ENCODE measurements at places on chromosomes 12 and 14.
A peak's percentile ranks its signal among the peaks of the same experiment; 100 is the strongest.

- DNase-seq, result no peak
Measured at GRCh38 chr12:24798335-24798734, 150.6 kb downstream of the BCAT1 start.

- no peak for DNase-seq
Measured at GRCh38 chr14:101194373-101195308, 291.1 kb upstream of the RTL1 start.

GRCh38 chr14:95545515-95546168 lies 10.8 kb downstream of the GLRX5 start:
- no peak for DNase-seq

DNA sequence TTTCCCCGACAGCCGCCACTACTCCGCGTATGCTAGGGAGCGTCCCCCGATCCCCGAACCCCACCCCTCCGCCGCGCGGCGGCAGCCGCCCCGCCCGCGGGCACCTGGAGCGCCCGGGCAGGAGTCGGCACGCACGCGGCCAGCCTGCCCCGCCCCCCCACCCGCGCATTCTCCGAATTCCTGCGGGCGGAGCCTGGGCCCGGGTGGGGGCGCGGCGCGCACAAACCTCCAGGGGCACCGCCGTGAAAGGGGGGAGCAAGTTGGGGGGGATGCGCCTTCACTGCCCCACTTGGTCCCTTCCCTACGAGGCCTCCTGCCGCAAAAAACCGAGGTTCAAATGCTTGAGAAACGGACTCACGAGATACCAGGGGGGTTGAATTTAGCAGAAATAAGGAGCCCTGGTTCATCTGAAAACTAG lies 1.7 kb downstream of the AJUBA start:
- DNase-seq, result no peak

DNA sequence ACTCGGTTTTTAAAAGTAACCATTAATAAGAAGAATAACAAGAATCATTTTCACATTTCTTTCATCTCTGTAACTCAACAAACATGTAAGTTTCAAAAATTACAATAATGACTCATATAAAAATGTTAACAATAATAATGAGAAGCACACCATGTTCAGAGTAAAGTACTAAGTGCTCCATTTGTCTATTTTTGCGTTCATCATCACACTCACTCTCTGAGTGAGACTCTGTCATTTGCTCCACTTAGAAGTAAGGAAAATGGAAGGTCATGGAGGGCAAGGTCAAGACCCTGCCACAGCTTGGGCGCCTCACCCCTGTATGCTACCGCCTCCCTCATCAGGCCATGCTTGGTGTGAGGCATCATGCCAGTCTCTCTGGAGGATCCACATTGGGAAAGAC lies 129.9 kb downstream of the TMEM30B start:
- no peak for DNase-seq

GRCh38 chr12:22986997-22987396 lies 362.0 kb downstream of the ETNK1 start:
- DNase-seq, result no peak

DNA sequence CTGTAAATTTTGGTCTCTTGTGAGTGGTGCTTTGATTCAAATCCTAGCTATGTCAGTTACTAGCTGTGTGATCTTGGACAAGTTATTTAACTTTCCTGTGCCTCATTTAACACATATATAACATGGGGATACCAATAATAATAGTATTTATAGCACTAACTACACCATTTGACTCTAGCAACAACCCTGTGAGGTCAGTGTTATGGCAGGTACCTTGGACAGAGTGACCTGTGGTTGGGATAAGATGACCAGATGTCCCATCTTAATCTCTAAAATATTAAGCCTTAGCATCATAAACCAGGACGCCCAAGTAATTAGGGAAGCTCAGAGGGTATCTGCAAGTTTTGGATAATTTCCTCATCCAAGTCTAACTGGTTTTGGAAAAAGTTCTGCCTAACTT lies 73.7 kb downstream of the NDUFA12 start:
- DNase-seq, result no peak

DNA sequence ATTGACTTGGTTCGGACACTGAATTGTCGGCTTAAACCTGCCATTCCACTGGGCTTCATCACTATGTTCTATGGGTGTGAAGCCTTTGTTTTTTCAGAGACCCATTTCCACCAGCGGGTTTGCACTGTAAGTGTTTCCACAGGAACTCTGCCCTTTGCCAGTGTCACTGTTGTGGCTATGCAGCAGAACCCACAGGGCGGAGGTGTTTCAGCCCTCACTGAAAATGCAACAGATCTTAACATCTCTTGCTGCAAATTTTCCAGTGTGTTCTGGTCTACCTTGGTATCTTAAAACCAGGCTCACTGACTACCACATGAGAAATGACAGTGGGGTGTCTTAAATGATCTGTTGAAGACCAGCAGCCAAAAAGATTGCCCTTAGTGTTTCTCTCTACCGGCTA lies 21.1 kb downstream of the PRKCH start:
- DNase-seq, result no peak

GRCh38 chr12:64781280-64782190 lies 22.3 kb upstream of the GNS start:
- peak; percentile 39 for DNase-seq

GRCh38 chr14:95085321-95085720 lies 72.0 kb downstream of the DICER1 start:
- no peak for DNase-seq

DNA sequence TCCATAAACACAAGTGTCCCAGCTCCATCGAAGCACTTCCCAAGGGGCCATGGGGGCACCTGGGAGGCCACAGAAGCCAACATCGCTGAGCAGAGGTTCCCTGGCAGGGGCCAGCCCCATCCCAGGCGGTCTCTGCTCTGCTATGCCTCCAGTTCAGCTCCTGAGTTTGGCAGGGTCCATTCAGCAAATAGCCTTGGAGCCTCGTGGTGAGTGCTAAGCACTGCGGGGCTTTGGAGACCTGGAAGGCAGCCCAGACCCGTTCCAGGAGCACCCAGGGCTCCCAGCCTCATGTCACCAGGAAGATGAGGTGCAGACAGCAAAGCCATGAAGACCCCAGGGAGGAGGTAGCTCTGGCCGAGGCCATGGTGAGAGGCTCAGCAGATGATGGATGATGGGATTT lies 109.5 kb downstream of the LGMN start:
- DNase-seq, result no peak
